Right lobe of liver (tissue), 6 donors: ENCODE measurements at places on chromosomes 2 and 18. TPM values are rescaled to one million over a fixed set of nuclear protein-coding genes. Genes with fewer than 3 reads are reported as not detected.

The EMX1 gene
- 0.29 TPM for total RNA-seq

The LCT gene
- total RNA-seq = 0.12 TPM

The HOXD3 gene
- total RNA-seq = not detected

The CNRIP1 gene
- total RNA-seq = 2.5 TPM

The CXCR1 gene
- 1.6 TPM for total RNA-seq

The PAX8 gene
- total RNA-seq = 1.1 TPM

The TNFRSF11A gene
- total RNA-seq = 2.1 TPM

The NGEF gene
- 19.9 TPM for total RNA-seq

The STARD7 gene
- total RNA-seq = 67.1 TPM

The DCDC2C gene
- total RNA-seq = not detected

The YPEL5 gene
- 36.7 TPM for total RNA-seq

The ABCG8 gene
- total RNA-seq = 83.0 TPM

The ERFE gene
- total RNA-seq = 1.4 TPM

The ATP8B1 gene
- total RNA-seq = 18.4 TPM

The HOXD8 gene
- not detected for total RNA-seq

The RIT2 gene
- total RNA-seq = not detected

The COL5A2 gene
- 8.9 TPM for total RNA-seq

The RGPD3 gene
- 0.31 TPM for total RNA-seq

The KCNG2 gene
- total RNA-seq = not detected

The PLCD4 gene
- total RNA-seq = 0.62 TPM

The SPHKAP gene
- not detected for total RNA-seq

The TSPYL6 gene
- total RNA-seq = not detected

The TM4SF20 gene
- not detected for total RNA-seq

The ITGB6 gene
- total RNA-seq = 0.11 TPM

The MOGAT1 gene
- 8.1 TPM for total RNA-seq

The NEMP2 gene
- 2.5 TPM for total RNA-seq

The SLC8A1 gene
- total RNA-seq = 4.2 TPM

The TFPI gene
- 145 TPM for total RNA-seq

The DES gene
- 25.6 TPM for total RNA-seq

The L3MBTL4 gene
- 16.0 TPM for total RNA-seq

The DOK6 gene
- not detected for total RNA-seq

The FASTKD1 gene
- 21.1 TPM for total RNA-seq

The DTNA gene
- 1.2 TPM for total RNA-seq
